SJCRH30 (cell line): ENCODE measurements at places on chromosomes 7 and 10.

DNA sequence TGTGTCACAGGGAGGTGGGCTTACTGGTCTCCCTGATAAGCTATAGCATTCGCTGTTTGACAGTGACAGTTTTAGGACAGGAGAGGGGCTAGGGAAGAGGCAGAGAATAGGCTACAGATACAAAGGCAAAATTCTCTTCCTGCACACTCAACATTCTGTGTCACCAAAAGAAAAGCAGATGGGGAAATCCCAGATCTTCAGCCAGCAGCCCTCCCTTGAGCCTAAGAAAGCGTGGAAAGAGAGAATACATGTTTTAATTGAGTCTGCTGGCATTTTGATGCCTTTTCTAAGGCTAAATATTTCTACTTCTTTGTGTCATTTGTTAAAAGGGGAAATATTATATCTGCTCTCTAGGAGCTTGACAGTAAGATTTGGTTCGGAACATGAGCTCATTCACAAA is 247.0 kb downstream of the TRIL start:
- no peak for DNase-seq

DNA sequence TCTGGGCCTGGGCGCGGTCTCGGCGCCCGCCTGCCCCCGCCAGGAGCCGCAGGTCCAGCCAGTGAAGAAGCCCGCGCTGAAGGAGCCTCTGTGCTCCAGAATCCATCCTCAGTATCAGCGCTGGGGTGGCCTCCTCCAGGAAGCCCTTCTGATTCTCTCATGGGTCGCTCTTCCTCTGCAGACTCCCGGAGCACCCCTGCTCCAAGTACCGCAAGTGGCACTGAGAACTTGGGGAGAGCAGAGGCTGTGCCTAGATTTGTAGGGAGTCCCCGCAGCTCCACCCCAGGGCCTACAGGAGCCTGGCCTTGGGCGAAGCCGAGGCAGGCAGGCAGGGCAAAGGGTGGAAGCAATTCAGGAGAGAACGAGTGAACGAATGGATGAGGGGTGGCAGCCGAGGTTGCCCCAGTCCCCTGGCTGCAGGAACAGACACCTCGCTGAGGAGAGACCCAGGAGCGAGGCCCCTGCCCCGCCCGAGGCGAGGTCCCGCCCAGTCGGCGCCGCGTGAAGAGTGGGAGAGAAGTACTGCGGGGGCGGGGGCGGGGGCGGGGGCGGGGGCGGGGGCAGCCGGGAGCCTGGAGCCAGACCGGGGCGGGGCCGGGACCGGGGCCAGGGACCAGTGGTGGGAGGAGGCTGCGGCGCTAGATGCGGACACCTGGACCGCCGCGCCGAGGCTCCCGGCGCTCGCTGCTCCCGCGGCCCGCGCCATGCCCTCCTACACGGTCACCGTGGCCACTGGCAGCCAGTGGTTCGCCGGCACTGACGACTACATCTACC is at the start of gene ALOX5:
Gene ALOX5, plus strand, starts transcription at position 641 of the 774 bp plus-strand sequence. Its CDS starts 64 bp downstream, at position 705.
- no peak for DNase-seq

DNA sequence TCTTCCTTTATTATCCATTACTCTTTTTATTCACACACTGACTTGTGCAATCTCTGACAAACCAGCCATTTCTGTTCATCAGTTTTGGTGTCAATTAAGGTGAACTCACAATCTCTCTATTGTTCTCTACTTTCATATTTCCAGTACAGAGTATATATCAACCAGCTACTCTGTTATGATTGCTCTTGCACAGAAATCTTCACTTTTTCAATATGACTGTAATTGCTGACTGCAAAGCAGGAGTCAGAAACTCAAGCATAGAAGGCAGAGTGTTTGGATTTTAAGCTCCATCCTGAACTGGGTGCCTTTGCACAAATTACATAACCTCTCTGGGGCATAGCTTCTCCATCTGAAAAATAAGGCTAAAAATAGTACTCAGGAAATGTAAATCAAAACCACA is 1042.0 kb downstream of the GRM8 start:
- DNase-seq, result no peak

DNA sequence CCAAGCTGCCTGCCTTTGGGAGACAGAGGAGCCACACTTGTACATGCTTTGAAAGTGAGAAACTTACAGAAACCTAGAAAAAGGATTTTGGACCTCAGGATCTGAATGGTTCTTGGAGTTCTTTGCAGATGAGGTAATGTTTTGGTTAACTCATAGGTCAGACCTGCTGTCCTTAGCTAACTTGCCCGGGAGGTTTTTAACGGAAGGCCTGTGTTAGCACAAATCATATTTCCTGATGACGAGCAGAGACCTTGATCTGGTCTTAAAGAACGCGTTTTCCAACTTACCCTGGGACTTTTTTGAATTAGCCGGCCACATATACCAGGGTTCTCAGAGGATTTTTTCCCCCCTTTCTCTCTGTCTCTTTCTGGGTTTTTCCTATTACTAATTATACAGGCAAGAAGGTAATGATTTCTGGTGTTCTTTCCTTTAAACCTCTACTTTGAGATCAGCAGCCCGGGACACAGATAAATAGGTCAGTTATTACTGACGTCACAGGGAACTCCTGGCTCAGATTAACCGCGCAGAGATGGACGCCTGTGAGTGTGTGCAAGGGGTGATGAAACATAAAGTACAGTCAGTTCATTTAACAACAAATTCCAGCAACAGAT is 101.7 kb upstream of the KLF6 start:
- DNase-seq, result no peak

GRCh38 chr10:49651039-49651835 is 28.2 kb upstream of the C10orf53 start:
- no peak for DNase-seq

DNA sequence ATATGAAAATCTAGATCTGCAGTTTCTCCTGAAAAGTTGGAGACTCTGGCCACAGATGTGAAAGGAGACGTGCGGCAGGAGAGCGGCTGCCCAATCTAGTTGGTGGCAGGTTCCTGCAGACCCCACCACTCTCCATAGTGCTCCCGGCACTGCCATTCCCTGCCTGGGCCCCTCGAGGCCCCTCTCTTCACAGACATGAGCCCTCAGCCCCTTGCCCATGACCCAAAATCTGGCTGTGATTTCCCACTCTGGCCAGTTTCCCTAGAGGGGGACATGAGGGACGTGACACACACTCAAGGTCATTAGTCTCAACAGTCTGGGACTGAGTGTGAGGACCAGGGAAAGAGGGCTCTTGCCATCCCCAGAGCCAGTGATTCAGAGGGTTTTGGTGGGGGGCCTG is 138.7 kb downstream of the PTPN20 start:
- no peak for DNase-seq

DNA sequence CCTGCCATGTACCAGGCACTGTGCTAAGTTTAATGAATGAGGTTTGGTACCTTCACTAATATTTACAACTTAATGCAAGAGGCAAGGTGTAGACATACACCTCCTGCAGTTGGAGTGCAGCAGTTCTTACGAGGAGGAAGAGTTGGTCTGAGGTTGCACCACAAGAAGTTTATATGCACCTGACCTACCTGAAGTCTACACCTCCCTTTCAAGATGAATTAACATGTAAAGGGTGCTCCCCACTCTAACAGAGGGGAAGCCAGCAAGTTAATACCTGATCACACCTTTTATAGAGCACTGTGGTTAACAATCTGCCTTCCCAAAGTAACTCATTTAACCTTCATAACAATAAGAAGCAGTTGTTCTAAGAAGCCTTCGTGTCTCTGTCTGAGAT is 120.0 kb downstream of the LYZL1 start:
- DNase-seq, result no peak

DNA sequence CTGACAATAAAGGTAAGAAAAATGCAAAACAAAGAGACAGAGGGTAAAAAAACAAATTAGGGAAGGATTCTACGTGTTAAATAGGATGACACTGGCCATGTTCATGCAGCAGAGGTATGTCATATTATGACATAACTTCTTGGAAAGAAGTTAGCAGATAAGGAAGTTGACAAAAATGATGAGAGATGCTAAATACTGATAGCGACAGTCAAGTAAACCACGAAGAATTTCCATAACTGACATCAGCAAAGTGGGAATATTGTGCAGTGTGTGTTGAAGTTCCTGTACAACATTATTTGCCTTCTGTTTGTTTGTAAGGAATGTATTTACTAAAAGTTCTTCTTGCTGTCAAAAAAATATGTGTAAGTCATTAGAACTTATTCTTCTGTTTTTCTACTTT is 29.5 kb downstream of the MDH2 start:
- no peak for DNase-seq

DNA sequence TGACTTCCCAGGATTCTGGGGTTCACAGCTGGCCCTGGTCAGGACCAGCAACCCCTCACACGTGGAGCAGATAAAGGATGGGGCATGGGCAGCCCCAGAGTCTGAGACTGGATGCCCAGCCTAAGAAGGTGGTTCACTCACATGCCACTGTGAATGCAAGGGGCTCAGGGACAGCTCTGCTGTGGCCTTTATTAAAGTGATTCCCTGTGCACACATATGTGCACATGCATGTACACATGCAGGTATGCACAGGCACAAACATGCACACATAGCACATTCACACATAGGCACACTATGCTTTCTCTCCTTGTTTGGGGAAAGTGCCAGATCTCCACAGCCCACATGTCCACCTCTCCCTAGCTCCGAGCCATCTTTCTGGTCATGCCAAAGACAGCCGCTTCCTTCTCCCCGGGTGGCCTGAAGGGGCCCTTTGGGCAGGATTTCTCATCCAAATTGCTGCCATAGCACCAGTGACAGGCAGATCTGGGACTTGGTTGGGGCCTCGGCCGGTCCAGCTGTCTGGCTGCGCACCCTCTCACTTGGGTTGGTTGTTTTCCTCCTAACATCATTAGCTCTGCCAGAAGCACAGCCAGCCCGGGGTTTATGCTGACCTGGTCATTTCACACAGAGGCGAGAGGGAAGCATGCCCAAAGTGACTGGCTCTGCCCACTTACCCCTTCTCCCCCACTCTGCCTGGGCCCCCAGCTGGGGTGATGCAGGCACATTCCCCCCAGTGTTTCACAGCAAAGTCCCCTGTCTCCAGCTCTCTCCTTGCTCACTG is 1.4 kb downstream of the GCK start:
- no peak for DNase-seq

GRCh38 chr7:32574626-32575025 is 79.3 kb downstream of the AVL9 start:
- no peak for DNase-seq

DNA sequence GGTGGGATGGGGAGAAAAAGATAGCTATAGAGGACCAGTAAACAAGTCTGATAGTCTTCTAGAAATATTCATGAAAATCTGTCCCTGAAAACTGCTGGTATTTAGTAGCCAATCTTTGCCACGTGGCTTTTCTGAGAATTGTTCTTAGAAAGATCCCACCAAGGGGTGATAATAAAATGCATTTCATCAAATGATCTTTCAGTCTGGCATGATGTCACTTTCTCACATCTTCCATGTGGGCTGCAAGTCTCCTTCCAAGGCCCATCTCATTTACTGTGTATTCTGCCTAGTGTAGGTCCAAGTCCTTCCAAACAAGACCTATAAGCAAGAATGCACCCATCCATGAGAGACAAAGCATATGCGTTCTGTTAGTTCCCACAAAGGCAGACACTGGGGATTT is 226.0 kb downstream of the CHCHD3 start:
- no peak for DNase-seq

DNA sequence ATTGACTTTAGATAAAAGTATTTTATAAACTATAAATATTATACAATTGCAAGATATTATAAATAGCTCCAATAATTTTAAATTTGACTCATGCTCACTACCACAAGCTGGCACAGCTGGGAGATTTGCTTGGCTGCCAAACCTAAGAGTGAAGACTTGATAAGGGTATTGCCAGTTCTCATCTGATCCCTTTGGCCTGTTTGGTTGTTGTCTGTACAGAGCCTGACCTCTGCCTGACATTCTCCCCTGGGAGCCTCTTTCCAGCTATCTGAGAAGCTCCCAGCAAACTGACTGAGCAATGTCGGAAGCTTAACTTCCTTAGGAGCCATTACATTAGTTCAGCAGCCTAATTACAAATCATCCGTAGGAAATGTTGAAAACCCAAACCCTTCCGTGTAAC is 10.2 kb upstream of the LMOD2 start:
- no peak for DNase-seq

- no peak for DNase-seq
Measured at GRCh38 chr10:6692856-6693255, 112.8 kb upstream of the PRKCQ start.

- DNase-seq, result no peak
Measured at GRCh38 chr10:80379701-80380100, 23.1 kb downstream of the DYDC2 start.

- DNase-seq, result no peak
Measured at GRCh38 chr10:68665841-68666240, 55.2 kb upstream of the CCAR1 start.

GRCh38 chr7:136877509-136877908 is 9.1 kb downstream of the CHRM2 start:
- DNase-seq, result no peak

- DNase-seq, result no peak
Measured at GRCh38 chr7:155439311-155440017, 18.5 kb upstream of the EN2 start.

DNA sequence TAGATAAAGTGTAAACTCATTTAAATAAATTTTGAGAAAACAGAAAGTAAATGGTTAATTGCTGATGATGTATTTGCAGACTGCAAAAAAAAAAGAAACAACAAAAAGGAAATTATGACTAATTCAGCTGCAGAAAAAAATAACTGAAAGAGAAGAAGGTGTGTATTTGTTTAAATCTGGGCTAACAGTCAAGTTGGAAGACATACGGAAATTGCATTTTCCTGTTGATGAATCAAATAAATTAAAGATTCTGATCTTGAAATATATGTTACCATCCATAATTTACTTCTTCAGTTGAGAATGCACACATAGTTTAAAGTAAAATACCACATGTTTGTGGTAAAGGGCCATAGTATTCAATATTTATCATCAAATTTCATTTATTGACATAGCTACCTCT is 19.3 kb upstream of the ING3 start:
- no peak for DNase-seq

GRCh38 chr10:22999942-23000341 is 72.1 kb downstream of the ARMC3 start:
- no peak for DNase-seq

- DNase-seq, result no peak
Measured at GRCh38 chr10:78920011-78920410, 148.8 kb upstream of the ZMIZ1 start.

GRCh38 chr10:1126461-1126860 is 70.3 kb downstream of the WDR37 start:
- DNase-seq, result no peak

DNA sequence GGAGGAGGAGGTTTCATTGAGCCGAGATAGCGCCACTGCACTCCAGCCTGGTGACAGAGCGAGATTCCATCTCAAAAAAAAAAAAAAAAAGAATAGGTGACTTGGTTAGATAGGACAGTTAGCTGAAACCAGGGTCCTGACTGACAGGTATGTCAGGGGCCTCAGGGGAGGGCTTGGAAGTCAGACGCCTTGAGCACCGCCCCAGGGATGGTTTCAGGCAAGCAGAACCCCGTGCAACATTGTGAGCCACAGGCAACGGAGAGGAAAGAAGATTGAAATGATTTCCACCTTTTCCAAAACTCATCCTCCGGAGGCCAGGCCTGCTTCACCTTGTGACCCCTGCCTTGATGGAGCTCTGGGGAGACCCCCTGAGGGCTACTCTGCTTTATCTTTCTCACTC is 8.6 kb downstream of the UCMA start:
- no peak for DNase-seq
